Kidney tubule cell (primary cell): ENCODE measurements at places on chromosomes 1 and 21.
A peak's percentile ranks its signal among the peaks of the same experiment; 100 is the strongest.

DNA sequence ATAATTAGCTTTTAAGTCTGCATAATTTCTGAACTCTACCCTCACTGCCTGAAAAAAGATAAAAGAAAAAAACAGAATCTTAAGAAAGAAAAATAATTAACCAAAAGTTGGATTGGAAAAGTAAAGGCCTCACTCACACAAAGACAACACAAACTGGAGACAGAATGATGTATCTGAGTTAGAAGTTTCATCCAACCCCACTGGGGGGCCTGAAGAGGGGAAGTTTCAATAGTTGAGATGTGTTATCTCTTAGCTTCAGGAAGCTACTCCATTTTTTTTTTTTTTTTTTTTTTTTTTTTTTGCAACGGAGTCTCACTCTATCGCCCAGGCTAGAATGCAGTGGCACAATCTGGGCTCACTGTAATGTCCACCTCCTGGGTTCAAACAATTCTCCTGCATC, 19.9 kb downstream of the SYDE2 start:
- no peak for DNase-seq

DNA sequence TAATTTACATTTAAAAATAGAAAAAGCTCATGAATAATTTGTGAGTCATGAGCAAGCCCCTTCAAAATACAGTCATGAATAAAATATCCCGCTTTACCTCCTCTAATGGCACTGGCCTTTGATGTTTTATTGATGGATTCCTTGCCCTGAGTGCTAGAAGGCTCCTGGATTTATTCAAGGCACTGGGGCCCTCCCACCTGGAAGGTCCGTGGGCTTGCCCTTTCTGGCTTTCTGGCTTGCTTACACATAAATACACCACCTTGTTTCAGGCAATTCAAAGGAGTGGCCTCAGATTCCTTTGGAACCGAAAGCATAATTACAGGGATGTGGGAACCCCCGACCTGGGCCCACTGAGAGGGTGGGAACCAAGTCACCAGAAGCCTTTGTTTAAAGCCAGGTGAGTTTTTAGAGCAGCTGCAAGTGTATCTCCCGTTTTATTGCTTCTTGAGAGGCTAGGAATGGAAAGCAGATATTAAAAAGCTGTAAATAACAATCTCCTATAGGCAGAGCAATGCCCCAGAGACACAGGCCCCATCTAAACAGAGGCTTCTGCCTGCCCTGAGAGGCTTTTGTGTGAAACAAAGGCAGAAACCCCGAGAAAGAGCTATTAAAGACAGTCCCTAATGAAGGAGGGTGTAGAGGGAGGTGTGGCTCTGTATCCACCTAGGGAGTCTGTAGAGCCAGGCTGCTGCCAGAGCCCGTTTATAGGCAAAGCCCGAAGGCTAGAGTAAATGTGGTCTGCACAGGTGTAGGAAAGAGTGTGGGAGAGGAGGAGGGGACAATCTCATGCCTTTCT, 126.4 kb downstream of the FAM78B start:
- no peak for DNase-seq

- peak; percentile 68 for DNase-seq
These were observed 59.8 kb upstream of the MORC3 start for GRCh38 chr21:36260030-36260787.

DNA sequence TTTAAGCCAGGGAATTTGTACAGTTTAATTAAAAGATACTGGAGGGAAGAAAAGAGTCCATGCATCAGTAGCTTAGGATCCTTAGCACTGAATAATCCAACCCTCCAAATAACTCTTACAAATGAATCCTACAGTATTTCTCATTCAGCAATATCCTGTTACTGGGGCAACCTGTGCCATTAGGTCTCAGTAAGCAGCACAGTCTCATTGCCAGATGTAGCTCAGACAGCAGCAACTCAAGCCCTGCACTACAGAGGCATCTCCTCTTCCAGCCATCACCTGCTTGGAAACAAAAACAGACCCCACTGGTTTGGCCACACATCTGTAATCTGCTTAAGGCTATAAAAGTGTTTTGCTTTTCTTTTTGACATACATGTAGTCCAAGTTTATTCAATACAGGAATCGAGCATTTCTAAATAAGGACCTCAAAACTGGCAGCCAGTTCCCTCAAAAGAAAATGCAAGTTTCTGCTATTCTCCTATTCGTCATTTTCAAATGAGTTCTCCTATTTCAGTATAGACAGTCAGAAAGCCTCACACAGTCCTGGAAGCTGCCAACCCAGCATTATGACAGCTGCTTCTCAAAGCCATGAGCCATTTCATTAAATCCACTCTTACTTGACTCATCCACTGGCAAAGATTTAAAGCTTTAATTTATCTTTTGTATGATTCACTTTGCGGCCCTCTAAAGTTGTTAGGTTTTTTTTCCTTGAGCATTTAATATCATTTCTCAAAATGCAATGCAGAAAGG, 129.0 kb downstream of the APP start:
- DNase-seq, result peak; percentile 36

DNA sequence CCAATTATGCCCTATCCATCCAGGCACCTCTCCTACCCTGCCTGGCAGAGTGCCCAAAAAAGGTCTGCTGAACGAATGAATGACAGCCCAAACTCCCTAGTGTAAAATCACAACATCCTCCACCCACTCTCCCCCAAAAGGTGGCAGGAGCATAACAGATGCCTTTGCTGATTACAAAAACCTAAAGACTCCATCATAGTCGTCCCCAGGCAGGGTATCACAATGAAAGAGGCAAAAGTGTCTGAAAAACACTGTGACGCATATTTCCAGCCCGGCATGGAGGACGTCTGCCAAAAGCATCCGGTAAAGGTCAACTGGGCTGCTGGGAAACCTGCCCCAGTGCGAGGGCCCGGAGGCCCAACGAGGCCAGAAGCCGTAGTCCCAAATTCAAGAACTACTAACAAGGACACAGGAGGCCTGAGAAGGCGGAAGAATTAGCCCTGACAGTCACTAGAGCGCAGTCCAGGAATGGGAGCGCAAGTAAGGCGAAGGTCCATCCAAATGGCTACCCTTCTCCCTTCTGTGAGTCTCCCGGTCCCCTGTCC, 576 bp downstream of the SMIM12 start:
- DNase-seq, result peak; percentile 28

DNA sequence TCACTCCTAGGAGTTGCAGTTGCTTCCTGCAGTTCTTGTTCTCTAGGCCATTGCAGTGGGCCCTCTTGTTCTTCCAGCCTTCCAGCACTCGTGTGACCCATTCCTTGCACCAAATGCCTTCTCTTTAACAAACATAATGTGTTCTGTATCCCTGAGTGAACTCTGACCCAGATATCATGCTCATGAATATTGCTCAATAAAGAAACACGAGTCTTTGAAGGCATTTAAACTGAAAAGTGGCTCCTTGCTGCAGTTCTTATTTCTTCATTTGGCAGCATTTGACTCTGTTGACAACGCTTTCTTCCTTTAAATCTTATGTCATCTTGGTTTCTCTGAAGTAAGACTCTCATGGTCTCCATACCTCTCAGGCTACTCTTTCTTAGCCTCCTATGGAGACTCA, 100.7 kb upstream of the PDE4B start:
- DNase-seq, result no peak

- no peak for DNase-seq
These were observed 188.2 kb downstream of the PLPP3 start for GRCh38 chr1:56390934-56391731.

DNA sequence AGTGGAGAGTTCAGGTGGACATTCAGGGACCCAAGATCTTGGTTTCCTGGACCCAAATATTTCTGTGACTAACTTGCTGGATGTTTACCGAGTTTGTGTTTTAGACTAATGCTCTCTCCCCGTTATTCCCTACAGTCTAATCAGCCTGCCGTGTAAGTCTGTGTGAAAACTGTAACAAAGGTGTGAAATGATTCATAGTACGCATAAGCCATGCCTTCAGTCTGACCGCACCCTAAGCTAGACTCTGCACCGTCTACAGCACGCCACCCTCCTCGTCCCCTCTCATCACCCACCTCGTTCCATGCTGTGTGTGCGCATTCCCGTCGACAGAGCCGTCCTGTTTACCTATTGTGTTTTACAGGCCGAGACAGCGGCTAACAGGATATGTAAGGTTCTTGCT, 50.5 kb downstream of the ACTN2 start:
- no peak for DNase-seq

- DNase-seq, result no peak
These were observed 65.6 kb upstream of the EDEM3 start for GRCh38 chr1:184820218-184820750.

DNA sequence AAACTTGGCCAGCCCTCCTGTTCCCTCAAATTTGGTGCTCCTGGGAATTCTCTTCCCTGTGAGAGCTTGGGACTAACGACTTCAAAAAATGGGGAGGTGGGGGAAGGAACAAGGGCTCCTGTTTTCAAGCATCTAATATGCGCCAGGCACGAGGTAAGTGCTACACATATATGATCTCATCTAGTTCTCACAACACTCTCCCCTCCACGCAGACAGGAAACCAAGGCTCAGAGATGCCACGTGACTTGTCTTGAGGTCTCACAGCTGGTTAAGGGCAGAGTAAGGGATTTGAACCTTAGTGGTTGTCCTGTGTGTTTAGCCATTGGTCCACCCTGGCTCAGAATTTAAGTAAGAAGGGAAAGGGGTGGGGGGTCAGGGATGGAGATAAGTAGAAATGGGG, 125.9 kb downstream of the DMRTB1 start:
- DNase-seq, result no peak

DNA sequence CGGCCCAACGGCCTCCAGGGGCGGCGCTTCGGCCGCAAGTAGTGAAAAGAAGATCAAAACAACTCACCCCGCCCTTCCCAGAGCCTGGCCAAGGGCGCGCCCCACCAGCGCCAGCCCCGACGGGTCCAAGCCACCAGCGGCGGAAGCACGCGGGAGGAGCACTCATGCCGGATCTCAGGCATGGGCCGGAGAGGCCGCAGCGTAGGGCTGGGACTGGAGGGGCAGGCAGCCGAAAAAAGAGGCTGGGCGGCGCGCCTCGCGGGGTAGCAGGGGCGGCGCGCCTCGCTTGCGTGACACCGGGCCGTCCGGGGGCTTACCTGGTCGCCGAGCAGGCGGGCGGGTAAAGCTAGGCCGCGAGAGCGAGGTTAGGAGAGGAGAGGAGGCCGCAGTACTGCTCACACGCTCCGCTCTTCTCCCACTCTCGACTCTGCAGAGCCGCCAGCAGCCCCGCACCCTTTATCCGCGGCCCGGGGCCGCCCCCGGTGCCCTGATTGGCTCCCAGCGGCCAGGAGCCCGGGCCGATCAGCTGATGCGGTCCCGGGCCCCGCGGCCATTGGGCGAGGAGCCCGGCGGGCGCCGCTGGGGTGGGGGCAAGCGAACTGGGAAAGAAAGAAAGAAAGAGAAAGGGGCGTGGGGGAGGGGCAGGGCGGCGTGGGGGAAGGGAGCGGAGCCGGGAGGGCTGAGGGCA, at the start of gene GLUL:
Gene GLUL (minus strand): TSS at position 429 of the 688 bp plus-strand sequence. CDS start 3,053 bp downstream, outside the sequence.
- DNase-seq, result peak; percentile 94

- DNase-seq, result peak; percentile 100
These were observed 78.4 kb downstream of the SMYD3 start for GRCh38 chr1:246428542-246429308.

- peak; percentile 60 for DNase-seq
These were observed 59.9 kb downstream of the CYYR1 start for GRCh38 chr21:26513212-26513611.

GRCh38 chr1:8516793-8517556, 199.1 kb downstream of the SLC45A1 start:
- no peak for DNase-seq

- DNase-seq, result peak; percentile 62
These were observed 36.6 kb downstream of the RABIF start for GRCh38 chr1:202852163-202852904.

- no peak for DNase-seq
These were observed 7.4 kb upstream of the IRF2BP2 start for GRCh38 chr1:234617131-234617985.

- no peak for DNase-seq
These were observed 159.9 kb downstream of the LYPLAL1 start for GRCh38 chr1:219333626-219334025.

DNA sequence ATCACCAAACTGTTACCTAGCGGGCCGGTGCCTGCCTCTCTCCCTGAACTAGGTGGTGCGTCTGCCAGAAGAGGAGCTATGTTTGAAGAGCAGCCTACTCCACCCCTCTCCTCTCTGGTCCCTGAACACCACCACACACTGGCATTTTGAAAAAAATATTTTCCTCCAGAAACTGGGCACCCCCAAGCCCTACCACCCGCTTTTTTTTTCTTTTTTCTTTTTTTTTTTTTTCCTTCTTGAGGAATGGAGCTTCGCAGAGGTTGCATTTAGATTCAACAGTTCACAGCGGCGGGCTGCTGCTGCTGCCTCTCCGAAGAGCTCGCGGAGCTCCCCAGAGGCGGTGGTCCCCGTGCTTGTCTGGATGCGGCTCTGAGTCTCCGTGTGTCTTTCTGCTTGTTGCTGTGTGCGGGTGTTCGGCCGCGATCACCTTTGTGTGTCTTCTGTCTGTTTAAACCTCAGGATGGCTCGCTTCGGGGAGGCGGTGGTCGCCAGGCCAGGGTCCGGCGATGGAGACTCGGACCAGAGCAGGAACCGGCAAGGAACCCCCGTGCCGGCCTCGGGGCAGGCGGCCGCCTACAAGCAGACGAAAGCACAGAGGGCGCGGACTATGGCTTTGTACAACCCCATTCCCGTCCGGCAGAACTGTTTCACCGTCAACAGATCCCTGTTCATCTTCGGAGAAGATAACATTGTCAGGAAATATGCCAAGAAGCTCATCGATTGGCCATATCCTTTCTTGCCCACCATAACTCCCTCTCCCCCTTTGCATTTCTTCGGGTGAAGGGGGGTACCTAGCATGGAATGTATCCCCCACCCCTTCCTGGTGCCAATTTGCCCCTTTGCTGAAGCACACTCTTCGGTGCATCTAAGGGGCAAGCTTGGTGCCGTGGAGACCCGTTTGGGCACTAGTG, at the start of gene CACNA1E:
Gene CACNA1E (plus strand): TSS at position 233 of the 911 bp plus-strand sequence. CDS start 228 bp downstream, at position 461.
- DNase-seq, result no peak

GRCh38 chr1:171252482-171252881, 4.2 kb downstream of the FMO1 start:
- DNase-seq, result no peak

DNA sequence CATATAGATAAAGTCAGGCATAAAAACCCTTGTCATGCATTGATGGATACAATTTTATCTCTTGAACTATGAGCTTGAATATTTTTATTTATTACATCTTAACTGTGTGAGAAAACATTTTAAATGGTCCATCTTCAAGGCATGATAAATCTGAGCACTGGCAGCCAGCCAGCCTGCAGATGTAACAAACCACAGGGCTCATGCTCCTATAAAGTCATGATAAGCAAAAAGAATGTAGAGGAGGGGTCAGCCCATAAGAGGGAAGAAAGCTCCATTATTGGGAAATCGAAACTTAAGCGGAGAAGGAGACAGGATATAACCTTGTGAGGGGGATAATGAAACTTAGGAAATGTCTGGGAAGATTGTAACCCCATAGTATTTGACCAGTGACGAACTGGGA, 839.0 kb downstream of the LRRIQ3 start:
- DNase-seq, result no peak

DNA sequence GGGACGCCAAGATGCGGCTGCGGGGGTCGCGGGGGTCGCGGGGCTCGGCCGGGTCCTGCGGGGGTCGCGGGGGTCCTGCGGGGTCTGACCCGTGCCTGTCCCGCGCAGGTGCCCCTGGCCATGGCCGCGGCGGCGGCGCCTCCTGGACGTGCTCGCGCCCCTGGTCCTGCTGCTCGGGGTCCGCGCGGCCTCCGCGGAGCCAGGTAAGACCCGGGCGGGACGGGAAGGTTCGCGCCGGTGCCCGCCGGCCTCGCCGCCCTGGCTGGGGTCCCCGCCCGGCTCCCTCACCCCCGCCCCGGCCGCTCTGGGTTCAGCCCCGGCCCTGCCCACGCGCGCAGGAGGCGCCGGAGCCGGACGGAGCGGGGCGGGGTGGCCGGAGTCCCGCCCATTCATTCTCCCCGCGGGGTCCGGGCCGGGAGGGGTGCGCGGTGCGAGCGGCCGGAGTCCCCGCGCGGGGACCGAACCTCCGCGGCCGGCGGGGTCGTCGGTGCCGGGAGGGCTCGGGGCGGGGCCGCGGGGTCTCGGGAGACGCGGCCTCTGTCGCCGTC, 380 bp downstream of the COL18A1 start:
- DNase-seq, result peak; percentile 60
